Nephron progenitor cell (in vitro differentiated cells): ENCODE measurements at places on chromosomes 3 and 15.

DNA sequence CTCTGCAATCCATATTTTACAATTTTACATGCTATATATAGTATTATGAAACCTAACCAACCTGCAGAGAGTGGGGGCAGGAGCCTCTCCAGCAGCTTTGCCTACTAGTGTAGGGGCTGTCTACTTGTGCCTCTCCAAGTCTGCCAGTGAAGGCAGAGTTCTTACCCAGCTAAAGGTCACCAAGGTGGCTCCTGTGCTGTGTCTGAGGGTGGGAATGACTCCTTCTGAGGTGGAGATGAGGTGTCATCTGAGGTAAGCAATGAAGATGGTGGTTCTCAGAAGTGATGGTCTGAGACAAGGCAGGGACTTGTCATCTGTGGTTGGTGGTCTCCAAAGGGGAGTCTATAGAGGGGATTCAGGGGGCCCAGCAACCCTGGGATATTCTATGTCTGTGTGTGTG lies 47.5 kb downstream of the SACM1L start:
- DNase-seq = no peak

GRCh38 chr3:111080413-111080812 lies 8.8 kb downstream of the NECTIN3 start:
- DNase-seq = no peak

DNA sequence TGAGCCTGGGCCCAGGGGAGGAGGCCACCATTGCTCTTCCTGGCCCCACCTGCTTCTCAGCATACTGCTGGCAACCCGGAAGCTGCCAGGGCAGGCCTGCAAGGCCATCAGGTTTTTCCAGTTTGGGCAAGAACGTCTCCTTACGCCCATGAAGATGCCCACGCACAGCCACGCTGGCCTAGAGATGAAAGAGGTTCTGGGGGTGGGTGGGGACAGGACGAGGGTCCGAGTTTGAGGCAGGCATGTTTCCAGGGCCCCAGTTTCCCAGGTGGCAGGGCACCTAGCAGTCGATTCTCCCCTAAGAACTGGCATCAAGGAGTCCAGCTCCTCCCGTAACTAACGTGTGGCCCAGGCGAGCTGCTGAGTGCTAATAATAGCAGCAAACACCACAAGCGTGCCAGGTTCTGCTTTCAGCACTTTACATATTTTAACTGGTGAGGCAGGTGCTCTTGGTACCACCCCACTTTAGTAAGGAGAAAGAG lies 45.8 kb downstream of the ZNF710 start:
- no peak for DNase-seq

DNA sequence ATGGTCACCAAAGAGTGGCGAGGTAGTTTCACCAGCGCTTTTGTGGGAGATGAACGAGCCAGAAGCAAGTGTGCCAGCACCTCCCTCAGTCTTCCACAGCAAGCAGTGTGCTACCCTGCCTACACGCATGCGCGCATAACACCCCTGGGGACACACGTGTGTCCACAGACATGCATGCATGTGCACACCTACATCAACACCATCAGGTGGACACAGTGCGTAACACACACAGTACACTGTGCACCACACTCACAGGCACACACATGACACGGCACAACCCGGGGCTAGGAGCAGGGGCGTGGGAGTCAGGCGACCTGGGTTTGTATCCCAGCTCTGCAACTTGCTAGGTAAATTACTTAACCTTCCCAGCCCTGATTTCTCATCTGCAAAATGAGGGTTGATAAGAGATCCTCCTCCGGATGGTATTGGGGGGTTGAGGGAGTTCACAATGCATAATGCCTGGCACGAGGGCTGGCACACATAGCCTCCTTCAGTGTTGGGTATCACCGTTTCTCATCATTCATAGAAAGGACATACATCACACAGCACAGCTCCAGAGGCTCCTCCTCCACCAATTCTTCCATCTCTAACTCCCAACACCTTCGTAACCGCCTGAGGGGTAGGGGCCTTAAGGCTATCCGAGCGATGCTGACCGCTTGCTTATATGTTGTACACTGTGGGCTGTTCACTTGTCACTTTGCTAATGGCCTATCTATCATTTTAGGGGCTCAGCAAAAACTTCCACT lies 174.9 kb downstream of the SMAD6 start:
- DNase-seq = no peak

DNA sequence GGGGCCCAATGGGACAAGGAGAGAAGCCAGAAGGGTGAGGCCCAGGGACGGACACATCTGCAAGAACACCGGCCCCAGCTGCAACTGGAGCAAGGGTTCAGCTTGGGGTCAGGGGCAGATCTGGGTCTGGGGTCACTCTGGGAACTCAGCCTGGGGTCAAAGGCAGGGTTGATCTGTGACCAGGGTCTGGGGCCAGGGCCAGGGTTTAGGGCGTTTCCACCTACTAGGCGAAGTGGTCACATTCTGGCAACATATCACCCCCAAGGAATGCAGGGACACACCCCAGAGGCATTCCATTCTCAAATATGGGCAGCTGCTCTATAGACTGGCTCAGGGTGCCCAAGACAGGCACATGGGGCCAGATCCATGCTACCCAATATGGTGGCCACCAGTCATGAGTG lies 9.0 kb downstream of the UROC1 start:
- DNase-seq = no peak

- no peak for DNase-seq
Measured at GRCh38 chr3:65734382-65734781, 304.3 kb downstream of the MAGI1 start.

DNA sequence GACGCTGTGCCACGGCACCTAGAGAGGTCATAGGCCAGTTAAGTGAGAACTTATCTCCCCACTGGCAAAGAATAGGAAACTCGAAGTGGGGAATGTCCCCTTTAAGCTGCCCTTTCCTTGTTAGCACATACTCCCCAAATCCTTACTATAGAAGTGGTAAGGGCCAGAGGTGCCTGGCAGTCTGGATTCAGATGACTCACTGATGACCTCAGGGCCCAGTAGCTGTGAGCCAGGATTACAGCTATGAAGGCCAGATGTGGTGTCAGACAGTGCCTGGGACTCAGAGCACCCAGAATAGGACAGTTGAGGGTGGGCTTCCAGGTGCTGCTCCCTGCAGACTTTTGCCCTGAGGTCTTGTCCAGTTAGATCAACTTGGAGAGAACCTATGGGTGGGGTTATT lies 37.7 kb downstream of the PDIA5 start:
- DNase-seq = no peak

- DNase-seq = peak; percentile 83
Measured at GRCh38 chr3:50503504-50504342, at the start of gene CACNA2D2. Gene CACNA2D2, minus strand, starts transcription at chr3:50503634. Its CDS starts 211 bp downstream, at chr3:50503423.

GRCh38 chr3:62214850-62215249 lies 158.5 kb downstream of the FEZF2 start:
- DNase-seq = no peak

GRCh38 chr3:153215966-153216365 lies 53.9 kb downstream of the RAP2B start:
- no peak for DNase-seq
